Activated CD4-positive, alpha-beta T cell treated with anti-CD3 and anti-CD28 coated beads, Interleukin-2, amount 10 ng/mL, durations not matched to agents 24 days and 14 days (primary cell): ENCODE measurements at places on chromosomes 2 and 18.

DNA sequence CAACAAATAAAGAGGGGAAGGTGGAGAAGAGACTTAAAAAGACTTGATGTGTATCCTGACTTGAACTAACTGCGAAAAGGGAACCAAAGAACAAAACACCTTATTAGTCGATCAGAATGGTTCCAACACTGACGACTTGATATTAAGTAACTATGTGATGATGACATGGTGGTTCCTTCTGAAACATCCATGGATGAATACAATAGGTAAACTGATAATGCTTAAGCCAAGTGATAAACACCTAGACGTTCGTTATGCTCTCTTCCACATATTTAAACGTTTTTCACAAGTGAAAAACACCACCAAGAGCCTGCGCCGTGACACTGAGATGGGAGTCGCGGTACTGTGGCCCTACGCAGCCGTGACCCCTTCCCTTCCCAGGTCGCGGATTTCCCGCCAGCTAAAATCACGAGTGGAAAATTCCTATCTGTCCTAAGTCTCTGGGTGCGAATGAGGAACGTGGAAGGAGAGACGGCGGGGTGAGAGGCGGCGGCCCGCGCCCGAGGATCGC is 797 bp downstream of the TTC32 start:
- DNase-seq: no peak

- no peak for DNase-seq
These were observed 28.0 kb downstream of the AGAP1 start for GRCh38 chr2:235521844-235522243.

GRCh38 chr2:216570357-216570756 is 62.9 kb upstream of the IGFBP2 start:
- DNase-seq: no peak

GRCh38 chr2:35783723-35784122 is 571.9 kb upstream of the CRIM1 start:
- DNase-seq: no peak

DNA sequence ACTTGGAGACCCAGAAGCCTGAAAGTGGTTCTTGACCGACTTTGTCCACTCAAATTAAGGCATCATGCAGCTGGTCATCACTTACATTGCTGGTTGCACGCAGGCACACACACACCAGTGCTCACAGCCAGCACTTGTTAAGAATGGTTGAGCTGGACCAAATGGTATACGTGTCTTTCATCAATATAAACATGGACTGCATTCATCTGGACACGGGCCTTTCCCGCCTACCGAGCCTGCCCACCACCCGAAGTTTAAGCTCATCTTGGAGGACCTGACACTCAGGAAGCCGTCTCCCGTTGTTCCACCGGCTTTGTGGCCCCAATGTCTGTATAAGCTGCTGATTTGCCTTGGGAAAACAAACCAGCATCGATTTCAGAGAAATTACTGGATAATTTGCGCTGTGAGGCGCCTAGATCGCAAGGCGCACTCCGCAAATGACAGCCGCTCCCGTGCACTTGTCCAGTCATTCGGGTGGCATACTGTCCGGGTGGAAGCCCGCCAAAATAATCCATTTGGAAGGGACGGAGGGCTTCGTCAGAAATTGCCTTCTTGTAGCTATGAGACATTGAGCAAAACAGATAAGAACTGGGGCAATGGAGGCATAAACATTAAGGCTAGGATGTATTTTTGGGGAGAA is 40.1 kb upstream of the AKAIN1 start:
- no peak for DNase-seq

GRCh38 chr18:65995206-65995605 is 244.4 kb downstream of the CDH7 start:
- DNase-seq: no peak
